HEK293T (cell line): ENCODE measurements at places on chromosomes 6 and 20.

GRCh38 chr6:141290941-141291721 lies 841.6 kb upstream of the GJE1 start:
- no peak for DNase-seq

- no peak for DNase-seq
Observed at GRCh38 chr6:3208775-3209113, 18.7 kb downstream of the TUBB2B start.

GRCh38 chr6:17884498-17885478 lies 102.6 kb downstream of the KIF13A start:
- DNase-seq, result no peak

DNA sequence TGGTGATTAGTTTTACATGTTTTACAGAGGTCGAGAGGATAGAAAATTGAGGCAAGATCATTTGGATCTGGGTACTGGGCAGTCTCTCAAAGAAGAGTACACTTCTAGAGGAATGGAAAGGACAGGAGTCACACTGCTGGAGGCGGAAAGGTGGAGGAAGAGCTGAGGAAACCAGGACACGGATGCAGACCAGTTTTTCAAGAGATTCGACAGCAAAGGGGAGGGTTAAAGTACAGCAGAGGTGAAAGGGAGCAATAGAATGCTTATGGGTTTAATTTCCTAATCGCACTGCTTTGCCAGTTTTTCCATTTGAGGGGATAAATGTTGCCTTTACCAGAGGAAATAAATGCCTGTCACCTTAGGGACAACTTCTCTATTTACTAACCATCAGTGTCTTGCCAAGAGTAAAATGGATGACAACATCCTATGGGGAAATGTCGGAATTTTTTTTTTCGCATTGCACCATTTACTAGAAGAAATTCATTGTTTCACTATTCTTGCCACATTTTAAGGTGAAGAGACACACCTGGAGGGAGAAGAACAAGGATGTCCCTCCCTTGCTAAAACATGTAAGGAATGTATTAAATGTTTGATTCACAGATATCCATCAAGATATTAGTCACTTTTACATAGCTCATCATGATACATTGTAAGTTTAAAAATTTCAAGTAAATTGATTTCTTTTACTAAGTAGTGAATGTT lies 226.6 kb downstream of the COL12A1 start:
- DNase-seq, result no peak

GRCh38 chr6:19059102-19059501 lies 672.0 kb downstream of the RNF144B start:
- DNase-seq, result no peak

- DNase-seq, result no peak
Observed at GRCh38 chr6:3334555-3334954, 75.8 kb downstream of the PSMG4 start.

DNA sequence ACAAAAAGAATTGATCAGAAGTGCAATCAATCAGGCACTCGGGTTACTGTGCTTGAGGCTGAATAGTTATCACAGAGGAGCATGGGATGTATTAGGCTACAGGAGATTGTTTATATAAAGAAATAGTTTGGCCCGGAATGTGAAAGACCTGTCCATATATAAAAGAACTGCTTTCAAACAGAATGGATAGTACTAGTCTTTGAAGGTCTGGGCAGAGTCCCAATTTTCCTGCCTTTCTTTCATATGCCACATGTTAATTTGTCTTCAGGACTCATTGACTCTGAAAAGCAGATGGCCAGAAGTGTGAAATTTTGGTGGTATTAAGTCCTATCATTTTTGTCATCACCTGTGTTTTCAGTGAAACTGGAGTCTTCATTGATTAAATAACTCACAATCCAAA lies 314.5 kb downstream of the EYA4 start:
- no peak for DNase-seq

DNA sequence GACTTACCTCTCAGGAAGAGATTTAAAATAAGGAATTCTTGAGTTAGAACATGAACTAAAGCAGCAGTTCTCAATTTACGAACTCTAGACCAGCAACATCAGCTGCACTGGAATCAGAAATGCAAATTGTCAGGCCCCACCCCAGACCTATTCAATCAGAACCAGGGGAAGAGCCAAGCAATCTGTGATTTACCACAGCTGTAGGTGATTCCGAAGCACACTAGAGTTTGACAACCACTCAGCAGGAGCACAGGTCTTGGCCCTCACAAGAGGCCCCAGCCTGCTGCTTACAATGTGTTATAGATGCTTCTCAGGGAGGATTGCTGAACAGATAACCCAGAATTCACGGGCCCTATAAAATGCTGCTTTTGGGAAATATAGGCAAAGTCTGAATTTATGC lies 279.2 kb downstream of the PTPRK start:
- no peak for DNase-seq

- no peak for DNase-seq
Observed at GRCh38 chr6:693723-694009, 727 bp upstream of the EXOC2 start.
